ENCODE measurements at places on chromosomes 7 and 10.

- no peak for DNase-seq
Measured at GRCh38 chr7:27693794-27694193, 31.1 kb upstream of the HIBADH start.

- no peak for DNase-seq
Measured at GRCh38 chr7:130615583-130615982, 53.0 kb downstream of the COPG2 start.

DNA sequence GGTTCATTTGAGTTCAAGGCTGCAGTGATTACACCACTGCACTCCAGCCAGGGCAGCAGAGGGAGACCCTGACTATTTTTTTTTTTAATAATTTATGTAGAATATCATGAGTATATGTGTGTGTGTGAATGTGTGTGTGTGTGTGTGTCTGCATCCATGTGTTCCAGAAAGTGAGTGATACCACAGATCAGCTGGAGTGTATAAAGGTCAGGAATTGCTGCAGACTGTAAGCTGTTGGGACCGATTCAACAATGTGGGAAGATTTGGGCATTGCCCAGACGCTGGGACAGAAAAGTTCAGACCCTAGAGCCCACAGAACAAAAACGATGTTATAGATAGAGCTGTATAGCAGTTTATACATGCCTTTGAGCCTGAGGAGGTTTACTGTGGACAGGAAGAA lies 435.6 kb downstream of the CCSER2 start:
- no peak for DNase-seq

DNA sequence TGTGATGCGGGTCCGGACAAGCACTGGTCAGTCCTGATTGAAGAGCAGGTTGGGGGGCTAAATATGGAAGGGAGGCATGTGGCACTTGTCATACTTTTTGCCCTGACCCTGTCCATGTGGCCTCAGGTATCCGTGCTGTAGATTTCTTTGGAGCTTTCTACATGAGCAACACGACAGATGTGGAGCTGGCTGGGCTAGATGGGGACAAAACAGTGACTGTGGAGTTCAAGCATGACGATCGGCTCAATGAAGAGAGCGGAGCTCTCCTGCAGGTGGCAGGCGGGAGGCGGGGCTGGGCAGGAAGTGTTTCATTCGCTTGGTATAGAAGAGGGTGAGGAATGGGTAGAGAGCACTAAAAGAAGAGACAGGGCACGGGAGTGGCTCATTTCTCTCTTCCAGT lies 13.0 kb upstream of the CHCHD1 start:
- DNase-seq: no peak

DNA sequence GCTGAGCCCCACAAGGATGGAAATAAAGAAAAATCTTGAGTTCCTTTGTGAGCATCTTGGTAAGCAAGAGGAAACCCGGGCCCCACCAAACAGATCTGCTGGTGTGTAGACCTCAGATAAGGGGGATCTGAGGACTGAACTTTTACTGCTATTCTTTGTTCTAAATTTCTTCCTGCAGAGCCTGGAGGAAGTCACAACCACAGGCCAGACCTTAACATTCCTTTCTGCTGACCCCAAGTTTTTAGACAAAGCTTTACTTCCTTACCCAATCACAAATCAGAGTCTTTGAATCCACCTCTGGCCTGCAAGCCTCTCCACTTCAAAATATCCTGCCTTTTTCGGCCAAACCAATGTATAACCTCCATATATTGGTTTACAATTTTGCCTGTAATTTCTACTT lies 352.6 kb upstream of the AUTS2 start:
- no peak for DNase-seq

DNA sequence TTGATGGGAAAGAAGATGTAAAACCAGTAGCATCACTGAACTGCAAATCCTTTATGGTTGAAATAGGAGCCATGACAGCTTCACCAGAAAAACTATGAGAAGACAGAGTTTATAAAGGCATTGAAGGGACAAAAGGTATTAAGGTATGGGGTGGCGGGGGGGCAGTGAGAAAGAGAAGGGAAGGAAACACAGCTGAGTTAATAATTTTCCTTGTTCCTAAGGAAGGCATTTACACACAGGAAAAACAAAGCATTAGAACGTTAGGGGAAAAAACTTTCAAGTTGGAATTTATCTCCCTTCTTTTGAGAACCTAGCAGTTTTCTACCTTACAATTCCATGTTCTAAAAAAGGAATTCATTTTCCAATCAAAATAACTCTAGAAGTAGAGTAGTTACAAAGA lies 4.4 kb downstream of the LARP4B start:
- no peak for DNase-seq

GRCh38 chr7:139711991-139712743 lies 65.6 kb downstream of the HIPK2 start:
- no peak for DNase-seq

GRCh38 chr7:19747740-19748339 lies 25.6 kb downstream of the TMEM196 start:
- DNase-seq: no peak

DNA sequence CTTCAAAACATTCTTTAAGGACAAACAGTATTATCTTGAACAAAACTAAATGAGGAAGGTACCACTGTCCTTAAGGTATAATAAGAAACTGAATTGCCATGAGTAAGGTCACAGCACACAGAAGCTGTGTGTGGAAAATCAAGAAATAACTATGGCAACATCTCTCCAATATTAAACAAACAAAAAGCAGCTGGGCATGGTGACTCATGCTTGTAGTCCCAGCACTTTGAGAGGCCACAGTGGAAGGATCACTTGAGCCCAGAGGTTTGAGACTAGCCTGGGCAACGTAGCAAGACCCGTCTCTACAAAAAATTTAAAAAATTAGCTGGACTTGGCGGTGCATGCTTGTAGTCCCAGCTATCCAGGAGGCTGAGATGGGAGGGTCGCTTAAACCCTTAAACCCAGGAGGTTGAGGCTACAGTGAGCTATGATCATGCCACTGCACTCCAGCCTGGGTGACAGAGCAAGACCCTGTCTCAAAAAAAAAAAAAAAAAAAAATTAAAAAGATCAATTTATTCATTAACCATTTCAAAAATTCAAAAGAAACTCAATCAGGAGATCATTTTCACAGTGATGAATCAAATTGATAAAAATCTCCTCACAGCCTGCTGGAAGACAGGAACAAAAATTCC lies 195.4 kb downstream of the SKIDA1 start:
- DNase-seq: no peak

DNA sequence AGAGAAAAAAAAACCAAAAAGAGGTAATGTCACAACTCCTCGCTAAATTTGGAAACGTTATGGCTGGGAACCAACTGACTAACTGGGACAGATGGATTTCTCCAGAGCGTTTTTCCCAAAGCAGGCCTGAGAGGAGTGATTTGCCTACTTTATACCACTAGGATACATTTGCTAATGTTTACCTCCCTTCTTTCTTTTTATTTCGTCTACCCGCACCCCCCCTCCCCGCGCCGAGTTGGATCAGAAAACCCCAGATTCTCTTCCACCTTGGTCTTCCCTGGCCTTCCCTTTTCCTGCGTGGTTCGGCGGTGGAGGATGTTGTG lies 7.2 kb downstream of the CPA2 start:
- no peak for DNase-seq

- no peak for DNase-seq
Measured at GRCh38 chr7:24700521-24701260, 56.6 kb downstream of the GSDME start.

GRCh38 chr10:85648279-85648754 lies 718.3 kb downstream of the GRID1 start:
- DNase-seq: no peak

DNA sequence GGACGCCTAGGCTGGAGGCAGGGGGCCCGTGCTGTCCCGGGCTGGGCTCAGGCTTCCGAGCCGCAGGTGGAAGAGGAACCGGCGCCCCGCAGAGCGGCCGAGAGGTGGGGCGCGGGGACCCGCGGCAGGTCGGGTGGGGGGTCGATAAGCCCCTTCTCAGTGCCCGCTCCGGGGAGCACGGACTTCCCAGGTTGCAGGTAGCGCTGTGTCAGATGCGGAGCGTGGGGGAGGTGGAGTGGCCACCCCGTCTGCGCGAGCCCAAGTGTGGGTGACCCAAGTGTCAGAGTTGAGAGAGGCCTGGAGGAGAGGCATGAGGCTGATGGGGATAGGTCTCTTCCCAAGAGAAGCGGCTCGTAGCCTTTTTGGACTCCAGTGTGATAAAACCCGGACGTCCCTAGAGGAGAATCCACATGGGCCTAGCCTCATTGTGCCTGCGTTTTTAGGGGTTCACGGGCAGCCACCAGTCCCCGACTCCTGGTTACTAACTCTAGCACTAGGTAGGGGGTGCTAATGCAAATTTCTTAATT lies 580 bp downstream of the EEPD1 start:
- DNase-seq: no peak

GRCh38 chr10:48231699-48232315 lies 42.7 kb downstream of the FRMPD2 start:
- no peak for DNase-seq

DNA sequence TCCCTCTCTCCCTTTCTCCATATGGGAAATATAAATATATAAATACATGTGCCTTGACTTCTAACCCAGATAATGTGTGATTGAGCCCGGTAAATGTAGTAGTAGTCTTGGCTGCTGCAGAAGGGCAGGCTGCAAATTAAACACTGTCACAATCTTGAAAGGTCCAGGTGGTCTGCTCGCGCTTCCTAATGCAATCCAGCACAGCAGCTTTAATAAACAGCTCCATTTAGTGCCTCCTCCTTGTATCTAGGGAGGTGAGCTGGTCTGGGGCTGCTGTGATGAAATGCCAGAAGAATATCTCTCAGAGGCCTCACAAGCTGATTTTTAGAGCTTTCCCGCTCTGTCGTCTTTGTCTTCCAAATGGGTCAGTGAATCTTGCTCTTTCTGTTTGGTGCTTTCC lies 782 bp downstream of the POU6F2 start:
- no peak for DNase-seq

DNA sequence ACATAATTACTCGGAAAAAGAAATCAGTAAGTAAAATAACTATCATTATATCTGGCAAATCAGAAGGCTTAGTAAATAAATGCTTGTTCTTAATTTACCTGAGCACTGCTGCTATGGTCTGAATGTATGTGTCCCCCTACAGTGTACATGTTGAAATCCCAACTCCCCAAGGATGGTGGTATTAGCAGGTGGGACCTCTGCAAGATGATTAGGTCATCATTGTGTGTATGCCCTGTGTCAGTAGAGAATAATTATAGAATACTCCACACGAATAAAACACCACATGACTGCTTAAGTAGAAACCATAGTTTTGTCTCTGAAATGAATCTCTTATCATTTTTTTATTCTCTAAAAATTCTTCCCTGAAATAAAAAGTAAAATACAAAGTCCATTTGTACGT lies 101.6 kb downstream of the RNF133 start:
- DNase-seq: no peak

DNA sequence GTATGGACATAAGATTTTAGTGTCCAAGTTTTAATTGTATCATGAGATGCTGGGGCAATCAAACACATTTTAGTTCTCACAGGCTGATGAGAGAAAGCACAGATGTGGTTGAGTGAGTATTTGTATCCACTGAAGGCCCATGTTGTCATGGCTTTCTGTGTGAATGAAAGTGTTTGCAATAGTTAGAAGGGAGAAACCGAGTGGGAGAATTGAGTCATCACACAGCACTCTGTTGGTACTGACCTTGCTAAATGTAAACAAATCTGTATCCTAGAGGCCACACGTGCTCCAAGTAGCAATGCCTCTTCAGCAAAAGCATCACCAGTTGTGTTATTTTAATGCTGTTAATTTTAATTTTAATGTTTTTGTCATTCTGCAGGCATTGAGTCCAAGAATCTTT lies 121.2 kb downstream of the EMX2 start:
- no peak for DNase-seq

DNA sequence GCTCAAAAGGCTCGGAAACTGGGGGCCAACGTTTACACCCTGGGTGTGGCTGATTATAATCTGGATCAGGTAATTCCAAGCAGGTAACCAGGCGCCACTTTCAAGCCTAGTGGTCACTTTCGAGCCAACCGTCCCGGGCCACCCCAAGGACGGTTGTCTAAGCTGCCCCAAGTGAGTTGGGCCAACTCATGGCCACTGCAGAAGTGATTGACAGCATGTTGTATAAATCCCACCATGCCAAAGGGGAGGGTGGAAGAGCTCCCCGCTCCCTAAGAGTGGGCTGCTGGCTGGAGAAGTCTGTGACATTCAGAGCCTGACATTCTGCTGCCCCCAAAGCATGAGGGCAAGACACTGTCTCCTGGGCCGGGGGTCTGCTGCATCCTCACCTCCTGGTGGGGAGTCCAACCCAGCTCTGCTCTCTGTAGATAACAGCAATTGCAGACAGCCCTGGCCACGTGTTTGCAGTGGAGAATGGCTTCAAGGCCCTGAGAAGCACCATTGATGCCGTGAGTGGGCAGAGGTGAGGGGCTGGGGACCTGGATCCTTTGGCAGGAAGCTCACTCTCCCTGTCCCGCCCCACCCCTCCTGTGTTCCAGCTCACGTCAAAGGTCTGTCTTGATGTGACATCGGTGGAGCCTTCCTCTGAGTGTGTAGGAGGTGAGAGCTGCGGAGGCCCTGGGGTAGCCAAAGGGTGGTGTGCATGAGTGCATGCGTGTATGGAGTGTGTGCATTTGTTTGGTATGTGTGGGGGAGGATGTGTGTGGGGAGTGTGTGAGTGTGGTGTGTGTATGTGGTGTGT lies 10.8 kb downstream of the ANTXRL start:
- no peak for DNase-seq

DNA sequence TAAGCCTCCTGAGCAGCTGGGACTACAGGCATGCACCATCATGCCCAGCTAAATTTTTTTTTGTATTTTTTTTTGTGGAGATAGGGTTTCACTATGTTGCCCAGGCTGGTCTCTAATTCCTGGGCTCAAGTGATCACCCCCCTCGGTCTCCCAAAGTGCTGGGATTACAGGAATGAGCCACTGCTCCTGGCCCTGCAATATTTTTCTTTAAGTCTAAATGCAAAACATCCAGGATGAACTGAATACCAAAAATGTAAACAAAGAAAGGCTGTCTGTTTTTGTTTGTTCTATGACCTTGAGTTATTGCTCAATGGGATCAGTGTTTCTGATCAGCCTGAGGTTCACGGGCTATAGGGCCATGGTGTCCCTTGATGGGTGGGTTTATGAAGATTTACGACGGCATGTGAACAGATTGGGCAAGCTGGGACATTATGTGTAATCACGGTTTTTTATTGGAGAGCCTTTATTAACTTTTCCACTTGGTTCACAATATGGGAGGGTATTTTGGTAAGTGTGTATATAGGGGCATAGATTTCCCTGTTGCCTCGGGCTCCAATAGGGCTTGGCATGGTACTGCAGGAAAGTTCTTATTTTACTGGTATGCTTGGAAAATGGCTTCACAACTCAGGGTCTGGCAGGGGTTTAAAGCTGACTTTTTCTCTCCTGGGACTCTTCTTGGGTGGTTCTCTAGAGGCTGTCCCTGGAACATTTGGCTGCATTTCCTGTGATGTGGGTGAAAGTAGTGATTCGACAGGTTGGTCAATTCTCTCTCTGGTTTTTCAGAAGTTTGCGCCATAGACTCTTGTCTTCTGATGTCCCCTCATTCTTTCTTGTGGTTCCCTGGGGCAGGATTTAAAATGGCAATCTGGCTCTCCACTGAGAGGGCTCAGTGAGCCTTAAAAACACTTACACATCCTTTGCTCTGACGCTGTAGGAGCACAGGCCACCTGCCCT lies 41.6 kb downstream of the MRPS33 start:
- no peak for DNase-seq

All from anterior cingulate cortex (tissue), 58 donors.